ENCODE measurements at places on chromosomes 16 and 17.

- DNase-seq: no peak
Measured at GRCh38 chr17:12027658-12028057, 7.0 kb downstream of the MAP2K4 start.

- DNase-seq: peak; percentile 81
Measured at GRCh38 chr17:50200457-50201275, 765 bp downstream of the COL1A1 start.

- no peak for DNase-seq
Measured at GRCh38 chr16:72216767-72217166, 44.8 kb upstream of the PMFBP1 start.

GRCh38 chr16:47852991-47853390 lies 302.8 kb downstream of the ABCC12 start:
- no peak for DNase-seq

DNA sequence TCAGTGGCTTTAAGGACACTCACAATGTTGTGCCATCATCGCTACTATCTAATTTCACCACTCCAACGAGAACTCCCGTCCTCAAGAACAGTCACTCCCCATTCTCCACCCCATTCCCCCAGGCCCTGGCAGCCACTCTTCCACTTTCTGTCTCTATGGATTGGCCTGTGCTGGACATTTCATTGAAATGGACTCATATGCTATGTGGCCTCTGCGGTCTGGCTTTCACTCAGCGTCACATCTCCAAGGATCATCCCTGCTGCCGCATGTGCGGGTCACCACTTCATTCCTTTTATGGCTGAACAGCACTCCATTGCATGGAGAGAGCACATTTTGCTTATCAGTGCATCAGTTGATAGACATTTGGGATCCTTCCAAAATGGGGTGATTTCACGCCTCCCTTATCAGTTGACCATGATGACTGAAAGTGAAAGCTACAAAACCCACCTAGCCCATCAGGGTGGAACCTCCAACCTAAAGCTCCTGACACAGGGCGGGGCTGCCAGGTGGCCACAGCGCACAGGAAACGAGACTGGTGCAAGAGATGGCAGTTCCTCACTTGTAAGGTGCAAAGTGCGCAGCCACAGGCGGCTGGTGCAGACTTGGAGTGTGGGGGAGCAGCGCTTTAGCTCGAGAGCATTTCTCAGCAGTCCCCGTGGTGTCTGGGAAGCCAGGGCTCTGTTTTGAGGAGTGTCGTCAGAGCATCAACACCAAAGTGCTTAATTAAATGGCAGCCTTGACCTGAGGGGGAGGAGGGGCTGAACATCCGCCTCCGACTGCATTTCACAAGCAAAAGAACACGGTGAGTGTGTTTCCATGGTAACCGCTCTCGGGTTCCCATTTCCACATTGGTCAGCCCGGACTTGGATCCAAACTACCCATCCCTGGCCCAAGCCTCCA lies 23.8 kb downstream of the COTL1 start:
- no peak for DNase-seq

- no peak for DNase-seq
Measured at GRCh38 chr17:70084476-70084875, 9.5 kb downstream of the KCNJ16 start.

DNA sequence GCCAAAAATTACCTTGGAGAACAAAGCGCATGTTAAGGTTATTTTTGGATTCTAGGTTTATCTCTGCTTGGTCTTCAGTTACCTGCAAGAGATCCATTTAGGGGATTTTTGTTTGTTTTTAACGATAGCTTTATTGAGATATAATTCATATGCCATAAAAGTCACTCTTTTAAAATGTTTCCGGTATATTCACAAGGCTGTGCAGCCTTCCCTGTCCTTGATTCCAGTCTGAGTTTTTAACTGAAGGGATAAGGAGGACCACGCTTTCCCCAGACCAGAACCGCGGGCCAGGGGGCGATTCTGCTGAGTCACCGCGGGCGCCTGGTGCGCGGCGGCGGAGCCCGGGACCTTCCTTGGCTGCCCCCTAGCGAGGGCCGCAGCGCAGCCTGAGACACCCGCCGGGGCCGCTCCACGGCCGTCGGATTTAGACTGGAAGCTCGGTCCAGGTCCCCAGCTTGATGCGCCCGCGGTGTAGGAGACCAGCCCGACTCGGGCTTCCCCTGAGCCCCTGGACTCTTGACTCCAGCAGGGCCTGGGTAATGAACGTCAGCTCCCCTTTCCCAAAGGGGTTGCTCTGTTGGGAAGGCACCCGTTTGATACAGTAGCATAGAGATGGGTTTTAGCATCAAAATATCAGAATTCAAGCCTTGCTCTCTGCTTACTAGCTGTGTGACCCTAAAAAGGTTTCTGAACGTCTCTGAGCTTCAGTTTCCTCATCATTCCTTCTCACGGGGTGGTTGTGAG lies 50.0 kb upstream of the STH start:
- peak; percentile 8 for DNase-seq

- no peak for DNase-seq
Measured at GRCh38 chr17:2852221-2852620, 56.0 kb downstream of the RAP1GAP2 start.

DNA sequence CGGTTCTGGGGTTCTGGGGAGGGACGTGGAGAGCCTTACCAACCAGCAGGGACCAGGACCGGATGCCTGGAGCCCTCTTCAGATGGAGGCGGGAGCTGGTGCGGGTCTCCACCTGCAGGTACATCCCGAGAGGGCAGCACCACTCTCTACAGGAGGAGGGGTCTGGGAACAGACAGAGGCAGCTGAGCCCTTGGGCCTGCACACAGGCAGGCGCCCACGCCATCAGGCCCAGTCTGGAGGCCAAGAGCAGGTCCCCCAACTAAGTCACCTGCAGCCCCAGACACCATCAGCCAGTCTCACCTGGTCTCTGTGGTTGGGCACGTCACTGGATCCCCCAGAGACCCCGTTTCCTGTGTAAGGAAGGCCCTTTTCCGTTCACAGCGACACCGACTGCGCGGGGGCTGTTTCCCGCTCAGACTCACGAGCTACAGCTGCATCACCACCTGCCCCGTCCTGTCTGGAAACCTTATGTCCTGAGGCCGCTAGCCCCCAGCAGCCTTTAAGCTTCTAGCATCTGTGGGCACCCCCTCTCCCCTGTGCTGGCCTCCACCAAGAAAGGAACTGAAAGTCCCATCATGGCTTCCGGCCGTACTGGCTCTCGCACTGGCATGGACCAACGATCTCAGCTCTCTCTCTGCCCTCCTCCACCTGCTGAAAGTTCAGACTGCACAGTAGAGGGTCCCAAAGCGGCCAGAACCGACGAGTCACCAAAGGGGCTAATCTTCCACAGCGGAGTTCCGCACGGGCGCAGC lies 1.2 kb downstream of the CYBC1 start:
- DNase-seq: no peak

DNA sequence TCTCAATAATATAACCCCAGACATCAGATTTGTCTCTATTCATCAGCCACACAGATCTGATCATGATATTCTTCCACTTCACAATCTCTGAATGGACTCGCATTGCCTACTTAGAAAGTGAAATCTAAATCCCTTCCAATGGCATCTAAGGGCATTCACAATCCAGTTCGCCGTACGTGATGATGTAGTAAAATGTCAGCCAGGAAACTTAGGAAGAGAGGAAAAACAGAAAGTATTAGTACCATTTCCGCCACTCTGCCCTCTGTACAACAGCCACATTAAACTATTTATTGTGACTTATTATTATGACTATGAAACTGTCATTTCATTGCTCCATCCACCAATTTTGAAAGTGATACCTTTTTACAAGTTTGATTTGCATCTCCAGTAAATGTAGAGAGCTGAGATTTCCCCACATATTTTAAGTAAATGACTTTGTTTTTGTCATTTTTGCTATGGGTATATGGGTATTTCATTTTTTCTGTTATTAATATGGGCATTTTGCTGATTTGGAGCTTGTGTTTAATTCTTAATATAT lies 69.4 kb upstream of the SMIM36 start:
- DNase-seq: no peak

DNA sequence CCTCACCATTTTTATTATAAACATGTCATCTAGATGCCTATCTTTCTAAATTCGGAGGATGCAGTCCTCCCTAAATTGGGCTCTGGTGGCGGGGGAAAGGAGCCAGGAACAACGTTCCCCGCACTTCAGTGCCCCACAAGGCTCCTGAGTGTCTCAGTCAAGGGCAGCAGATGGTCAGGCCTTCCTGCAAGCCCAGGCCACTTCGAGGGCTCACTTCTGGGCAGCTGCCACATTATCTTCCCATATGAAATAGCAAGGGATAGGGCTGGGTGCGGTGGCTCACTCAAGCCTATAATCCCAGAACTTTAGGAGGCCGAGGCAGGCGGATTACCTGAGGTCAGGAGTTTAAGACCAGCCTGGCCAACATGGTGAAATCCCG lies 32.3 kb downstream of the FBXO31 start:
- no peak for DNase-seq

DNA sequence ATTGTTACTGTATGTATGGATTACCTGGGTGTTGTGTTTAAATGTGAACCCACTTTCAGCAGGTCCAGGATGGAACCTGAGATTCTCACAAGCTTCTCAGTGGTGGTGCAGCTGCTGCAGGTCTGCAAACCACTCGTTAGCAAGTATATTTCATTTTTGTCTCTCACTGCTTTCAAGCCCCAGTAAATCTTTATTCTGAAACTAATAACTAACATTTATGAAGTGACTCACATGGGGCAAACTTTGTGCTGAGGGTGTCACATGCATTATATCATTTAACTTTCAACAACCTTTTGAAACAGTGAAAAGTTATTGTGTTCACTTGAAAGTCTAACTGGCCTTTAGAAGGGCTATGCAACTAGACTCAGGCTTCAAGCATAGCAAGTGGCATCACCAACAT lies 98.9 kb upstream of the DYNLRB2 start:
- DNase-seq: no peak

DNA sequence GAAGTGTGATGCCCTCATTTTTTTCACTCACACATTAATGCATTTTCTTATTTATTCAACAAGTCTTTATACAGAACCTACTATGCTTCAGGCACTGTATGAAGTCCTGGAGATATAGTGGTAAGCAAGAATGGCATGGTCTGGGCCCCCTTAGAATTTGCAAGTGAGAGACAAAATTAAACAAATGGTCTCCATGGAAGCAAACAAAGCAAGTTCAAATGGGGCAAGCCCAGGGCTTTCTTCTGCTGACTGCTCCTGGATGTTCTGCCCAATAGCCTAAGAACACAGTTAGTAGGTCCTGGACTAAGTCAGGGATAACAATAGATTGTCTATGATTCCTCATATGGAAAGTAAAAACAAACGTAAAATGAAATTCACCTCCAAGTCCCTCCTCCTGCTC lies 31.3 kb upstream of the DDX52 start:
- DNase-seq: no peak

- no peak for DNase-seq
Measured at GRCh38 chr16:497258-497657, 30.3 kb upstream of the CAPN15 start.

- no peak for DNase-seq
Measured at GRCh38 chr16:73432850-73433730, 385.2 kb upstream of the ZFHX3 start.

GRCh38 chr16:84207879-84208278 lies 16.9 kb downstream of the ADAD2 start:
- no peak for DNase-seq

DNA sequence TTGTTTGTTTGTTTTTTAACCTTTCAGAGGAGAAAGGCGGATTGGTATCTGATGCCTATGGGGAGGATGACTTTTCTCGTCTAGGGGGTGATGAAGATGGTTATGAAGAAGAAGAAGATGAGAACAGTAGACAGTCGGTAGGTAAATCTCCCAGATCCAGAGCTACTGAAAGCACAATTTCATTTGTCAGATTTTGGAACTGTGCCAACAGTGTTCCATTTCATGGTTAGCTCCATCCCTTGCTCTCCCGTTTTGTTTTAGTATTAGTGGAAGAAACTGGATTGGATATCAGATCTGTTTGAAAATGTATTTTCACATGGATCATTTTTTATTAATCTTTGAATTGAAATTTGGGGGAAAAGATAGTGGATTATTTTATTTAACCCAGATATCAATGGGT lies 1.4 kb downstream of the SAP30BP start:
- DNase-seq: no peak

GRCh38 chr17:45430738-45431530 lies 1.7 kb downstream of the ARHGAP27 start:
- no peak for DNase-seq

GRCh38 chr16:79047337-79047736 lies 553.2 kb downstream of the MAF start:
- DNase-seq: no peak

GRCh38 chr17:61449707-61450640 lies 2.2 kb upstream of the TBX4 start:
- no peak for DNase-seq

GRCh38 chr16:79170555-79171246 lies 429.8 kb downstream of the MAF start:
- no peak for DNase-seq

- no peak for DNase-seq
Measured at GRCh38 chr17:77569846-77570564, 388.5 kb upstream of the TNRC6C start.

GRCh38 chr16:69176033-69176800 lies 10.7 kb upstream of the SNTB2 start:
- no peak for DNase-seq

DNA sequence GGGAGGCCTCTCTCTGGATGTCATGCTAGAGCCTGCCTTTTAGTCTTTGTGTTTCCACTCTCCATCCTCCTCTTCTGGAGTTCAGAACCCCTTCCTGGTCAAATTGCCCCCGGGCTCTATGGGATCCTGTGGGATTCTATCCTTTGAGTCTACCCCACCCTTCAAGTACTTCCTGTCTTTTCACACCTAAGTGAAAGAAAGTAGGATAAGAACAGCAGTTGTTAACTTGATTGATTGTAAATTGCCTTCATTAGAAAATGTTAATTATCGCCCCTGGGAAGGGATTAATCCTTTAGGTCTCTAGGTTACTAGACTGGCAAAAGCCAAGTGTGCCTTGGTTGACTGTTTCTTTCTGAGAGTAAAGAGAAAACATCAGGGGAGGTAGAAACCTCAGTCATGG lies 30.1 kb downstream of the PRKCB start:
- no peak for DNase-seq

DNA sequence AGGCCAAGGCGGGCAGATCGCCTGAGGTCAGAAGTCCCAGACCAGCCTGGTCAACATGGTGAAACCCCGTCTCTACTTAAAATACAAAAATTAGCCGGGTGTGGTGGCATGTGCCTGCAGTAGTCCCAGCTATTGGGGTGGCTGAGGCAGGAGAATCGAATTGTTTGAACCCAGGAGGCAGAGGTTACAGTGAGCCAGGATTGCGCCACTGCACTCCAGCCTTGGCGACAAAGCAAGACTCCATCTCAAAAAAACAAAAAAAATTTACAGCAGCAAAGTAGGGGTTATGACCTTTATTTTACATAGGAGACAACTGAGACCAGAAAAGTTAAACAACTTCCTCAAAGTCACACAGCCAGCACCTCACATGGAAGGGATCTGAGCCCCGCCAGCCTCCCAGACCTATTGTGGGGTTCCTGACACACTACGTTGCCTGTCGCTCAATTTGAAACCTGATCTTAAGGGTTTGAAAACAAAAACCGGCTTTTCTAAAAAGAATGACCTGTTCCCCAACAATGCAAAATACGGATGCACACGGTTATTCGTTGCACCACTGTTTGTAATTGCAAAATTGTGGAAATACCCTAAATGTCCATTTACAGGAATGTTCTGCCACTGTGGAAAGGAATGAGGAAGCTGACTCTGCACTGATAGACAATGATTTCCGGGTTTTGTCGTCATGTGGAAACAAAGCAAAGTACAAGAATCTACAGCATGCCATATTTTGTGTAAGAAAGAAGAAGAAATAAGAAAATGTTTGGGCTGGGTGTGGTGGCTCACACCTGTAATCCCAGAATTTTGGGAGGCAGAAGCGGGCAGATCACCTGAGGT lies 77.2 kb downstream of the CNGB1 start:
- DNase-seq: peak; percentile 38
